Epithelial cell of proximal tubule (primary cell): ENCODE measurements at places on chromosomes 4 and X.

GRCh38 chr4:113222471-113222870, 173.0 kb downstream of the ANK2 start:
- DNase-seq, result no peak

GRCh38 chr4:132646186-132646585, 502.9 kb upstream of the PCDH10 start:
- DNase-seq, result no peak

GRCh38 chr4:764405-765169, 59.0 kb downstream of the PCGF3 start:
- no peak for DNase-seq

DNA sequence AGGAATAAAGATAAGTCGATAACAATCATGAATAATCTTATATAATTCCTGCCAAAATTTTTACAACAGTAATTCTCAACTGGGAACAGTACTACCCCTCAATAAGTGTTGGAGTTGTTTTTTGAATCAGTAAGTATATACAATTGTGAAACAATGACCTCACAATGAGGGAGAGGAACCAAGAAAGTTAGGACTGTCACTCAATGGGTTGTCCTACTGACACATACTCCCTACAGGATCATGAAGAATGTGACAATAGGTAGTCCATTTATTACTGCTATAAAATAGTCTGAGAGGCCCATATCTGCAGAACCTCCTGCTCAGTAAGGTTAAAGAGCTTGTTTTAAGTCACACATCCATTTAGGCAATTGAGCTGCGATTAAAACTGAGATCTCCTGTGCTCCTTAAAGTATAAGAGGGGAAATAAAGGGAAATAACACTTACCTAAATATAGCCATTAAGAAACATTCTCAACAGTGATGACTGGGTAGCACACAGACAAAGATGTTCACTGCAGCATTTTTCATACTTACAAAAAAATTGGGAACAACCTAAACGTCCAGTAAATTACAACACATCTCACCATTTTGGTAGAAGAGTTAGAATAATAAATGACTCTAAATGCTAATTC, 26.2 kb downstream of the FBXW7 start:
- DNase-seq, result no peak

DNA sequence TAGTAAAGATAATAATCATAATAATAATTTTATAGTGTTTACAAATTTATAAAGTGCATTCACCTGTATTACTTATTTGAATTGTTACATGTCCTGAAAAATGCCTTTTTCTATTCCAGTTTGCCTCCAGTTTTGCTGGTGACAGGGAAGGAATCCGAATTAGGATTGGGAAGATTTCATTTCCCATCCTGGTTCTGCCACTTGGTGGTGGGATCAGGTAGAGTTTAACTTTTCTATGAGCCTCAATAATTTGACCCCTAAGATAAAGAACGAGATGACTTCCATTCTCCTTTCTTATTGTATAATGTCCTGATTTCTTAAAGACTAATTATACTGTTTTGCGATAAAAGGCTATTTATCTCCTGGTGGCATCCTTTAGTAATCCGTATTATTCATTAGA, 1090.9 kb downstream of the RAPGEF2 start:
- DNase-seq, result no peak

- DNase-seq, result no peak
These were observed 25.7 kb downstream of the ARL9 start for GRCh38 chr4:56531149-56531770.

- no peak for DNase-seq
These were observed 26.2 kb downstream of the TMEM144 start for GRCh38 chr4:158236304-158237030.

DNA sequence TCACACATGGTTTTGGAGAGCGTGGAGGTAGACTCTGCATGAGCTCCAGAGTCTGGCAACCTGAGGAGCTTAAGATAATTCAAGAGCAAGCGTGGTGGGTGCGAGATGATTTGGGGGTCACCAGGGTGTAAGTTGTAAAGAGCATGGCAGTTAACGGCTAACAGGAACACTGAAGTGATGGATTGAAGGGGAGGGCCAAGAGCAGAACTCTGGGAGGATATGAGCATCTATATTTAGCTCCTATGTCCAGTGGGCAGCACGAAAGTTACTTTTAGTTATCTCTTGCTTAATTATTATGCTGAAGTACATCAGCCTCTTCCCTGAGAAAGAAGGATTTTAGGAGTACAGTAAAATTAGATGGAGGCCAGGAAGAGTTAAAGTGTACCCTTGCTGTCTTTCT, 231.9 kb upstream of the HAND2 start:
- DNase-seq, result no peak

DNA sequence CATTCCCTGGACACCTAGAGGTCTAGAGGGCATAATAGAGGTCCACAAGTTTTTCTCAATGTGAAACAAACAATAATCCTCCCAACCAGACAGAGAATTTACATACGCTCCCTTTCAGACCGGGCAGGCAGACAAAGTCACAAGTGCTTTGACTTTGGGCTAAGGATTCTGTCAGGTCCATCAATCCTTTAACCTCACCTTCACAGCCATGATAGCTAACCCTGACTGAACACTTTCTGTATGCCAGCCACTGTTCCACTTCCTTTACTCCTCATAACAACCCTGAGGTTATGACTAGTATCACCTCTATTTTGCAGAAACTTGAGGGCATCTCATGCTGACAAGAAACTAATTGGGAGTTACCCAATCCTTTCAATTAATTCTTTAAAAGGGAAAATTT, 118.8 kb upstream of the AFF2 start:
- DNase-seq, result no peak

DNA sequence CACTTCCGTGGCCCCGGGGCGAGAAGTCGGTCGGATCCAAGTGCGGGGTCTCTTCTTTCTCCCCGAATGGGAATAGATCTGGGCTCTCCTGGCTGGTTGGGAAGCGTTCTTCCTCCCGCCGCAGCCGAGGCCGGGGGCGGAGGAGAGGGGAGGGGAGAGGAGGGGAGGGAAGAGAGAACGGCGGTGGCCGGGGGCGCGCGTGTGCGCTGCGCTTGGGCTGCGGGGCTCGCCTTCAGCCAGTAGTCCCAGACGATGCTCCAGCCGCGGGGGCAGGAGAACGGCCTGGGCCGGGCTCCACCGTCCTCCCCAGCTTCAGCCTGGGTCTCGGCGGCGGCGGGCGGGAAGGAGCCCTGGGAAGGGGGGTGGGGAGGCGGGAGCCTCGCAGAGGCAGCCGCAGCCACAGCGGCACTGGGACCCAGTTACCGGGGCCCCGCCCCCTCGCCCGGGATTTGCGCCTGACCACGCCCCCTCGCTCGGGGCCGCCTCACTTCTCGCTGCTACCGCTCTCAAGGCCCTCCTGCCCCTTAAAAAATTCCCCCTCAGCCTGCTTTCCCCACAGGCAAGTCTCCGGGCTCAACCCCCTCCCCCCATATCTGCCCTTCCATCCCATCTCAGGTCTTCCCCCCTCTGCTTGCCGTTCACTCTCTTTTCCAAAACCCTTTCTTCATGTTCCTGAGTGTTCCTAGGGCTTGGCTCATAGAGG, at the start of gene FGD1:
TSS of gene FGD1 (minus strand) at position 421 of the 703 bp plus-strand sequence. CDS start 802 bp downstream, outside the sequence.
- no peak for DNase-seq

DNA sequence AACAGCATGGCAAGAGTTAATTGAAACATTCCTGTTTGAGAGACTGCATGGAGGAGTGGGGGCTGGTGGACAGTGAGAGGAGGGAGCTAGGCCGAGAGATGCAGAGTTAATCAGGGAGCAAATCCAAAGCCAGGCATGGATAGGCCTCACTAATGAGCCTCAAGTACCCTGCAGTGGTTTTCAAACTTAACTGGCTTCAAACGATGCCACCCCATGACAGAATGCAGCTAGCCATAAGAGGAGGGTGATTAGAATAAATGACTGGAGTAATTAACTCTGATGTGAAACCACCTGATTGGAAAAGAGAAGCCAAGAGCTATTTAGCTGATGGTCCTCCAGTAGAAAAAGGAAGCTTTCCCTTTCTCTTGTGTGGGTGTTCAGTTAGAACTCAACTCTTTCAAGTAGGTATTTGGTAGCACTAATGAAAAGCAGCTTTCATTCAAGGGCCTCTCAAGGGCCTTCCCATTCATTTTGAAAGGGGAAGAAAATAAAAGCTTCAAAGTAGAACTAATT, 215.4 kb upstream of the MAB21L2 start:
- no peak for DNase-seq

- no peak for DNase-seq
These were observed 797 bp downstream of the PKD2 start for GRCh38 chr4:88008122-88008742.

GRCh38 chr4:167079762-167080161, 154.5 kb downstream of the SPOCK3 start:
- no peak for DNase-seq

DNA sequence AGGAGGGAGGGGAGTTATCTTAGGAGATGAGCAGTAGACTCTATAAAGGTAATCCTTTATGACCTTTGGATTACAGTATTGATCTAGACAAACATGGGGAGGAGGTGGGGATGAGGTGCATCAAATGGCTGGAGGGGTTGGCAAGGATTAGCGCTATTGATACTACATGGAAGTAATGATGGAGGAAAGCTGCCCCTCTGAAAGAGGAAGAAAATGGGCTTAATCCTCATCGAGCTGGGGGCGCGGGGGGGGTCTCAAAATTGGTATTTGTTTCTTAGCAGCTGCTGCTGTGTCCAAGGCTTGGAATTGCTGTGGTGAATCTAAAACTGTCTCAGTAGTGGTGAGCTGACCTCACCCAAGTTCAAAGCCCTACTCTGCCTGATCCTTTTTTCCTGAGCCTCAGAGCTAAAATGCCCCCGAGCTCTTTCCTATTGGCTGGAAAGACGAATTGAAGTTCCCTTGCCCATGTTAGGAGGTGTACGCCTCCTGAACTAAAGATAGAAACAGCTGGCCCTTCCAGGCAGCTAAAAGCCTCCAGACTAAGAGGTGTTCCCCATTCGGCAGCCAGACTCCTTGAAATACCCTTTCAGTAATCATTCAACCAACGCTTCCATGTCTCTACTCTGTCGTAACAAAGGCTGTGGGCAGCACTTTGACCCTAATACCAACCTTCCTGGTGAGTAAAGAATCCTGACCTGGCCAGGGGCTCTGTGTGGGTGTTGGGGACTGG, at the start of gene ITGB1BP2:
TSS of gene ITGB1BP2 (plus strand) at position 556 of the 730 bp plus-strand sequence. CDS start at position 613, 57 bp downstream.
- peak; percentile 20 for DNase-seq

DNA sequence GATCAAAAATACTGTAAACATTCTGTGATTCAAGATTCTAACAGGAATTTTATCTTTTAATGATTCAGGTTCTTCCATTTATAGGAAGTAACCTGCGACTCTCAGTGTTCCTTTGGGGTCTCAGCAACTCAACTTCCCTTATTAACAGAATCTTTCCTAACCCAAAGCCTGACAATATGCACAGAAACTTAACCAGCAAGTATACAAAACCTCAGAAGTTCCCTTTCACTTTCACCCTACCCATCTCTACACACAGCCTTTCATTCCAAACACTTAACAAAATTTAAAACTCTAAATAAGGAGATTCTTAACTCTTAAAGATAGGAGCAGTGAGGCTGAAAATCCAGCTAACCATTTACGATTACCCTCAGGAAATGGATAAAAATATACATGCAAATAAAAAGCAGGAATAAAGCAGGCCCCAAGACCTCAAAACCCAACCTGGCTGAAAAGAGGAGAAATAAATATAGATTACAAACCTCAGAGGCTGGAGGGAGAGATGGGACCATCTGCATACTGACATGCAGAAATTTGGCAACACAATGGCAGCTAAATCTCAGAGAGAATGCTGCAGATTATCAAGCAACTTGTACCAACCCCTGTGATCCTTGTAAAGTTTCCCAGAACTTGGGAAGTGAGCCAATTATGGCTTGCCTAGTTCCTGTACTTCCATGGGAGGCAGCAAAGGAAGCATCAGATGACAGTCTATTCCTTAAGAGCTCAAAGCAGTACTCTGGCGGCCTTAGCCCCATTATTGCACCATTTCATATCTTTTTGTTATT, 101.0 kb downstream of the ATP11C start:
- DNase-seq, result no peak

DNA sequence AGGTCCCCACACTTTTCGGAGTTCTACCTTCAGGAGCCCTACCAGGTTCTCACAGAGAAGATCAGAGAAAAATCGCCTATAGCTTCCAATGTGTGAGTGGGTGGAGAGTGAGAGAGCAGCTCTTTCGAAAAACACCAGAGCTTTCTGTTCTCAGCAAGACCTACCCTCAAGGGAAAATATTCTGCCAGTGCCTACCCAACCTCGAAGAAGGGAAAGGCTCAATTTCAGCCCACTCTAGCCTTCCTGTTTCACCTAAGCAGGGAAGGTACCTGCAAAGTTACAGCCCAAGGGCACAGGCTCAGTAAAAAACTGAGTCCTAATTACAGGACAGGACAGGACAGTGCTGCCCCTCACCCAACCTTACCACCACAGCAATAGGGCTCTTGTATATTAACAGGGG, 104.0 kb upstream of the WDR17 start:
- no peak for DNase-seq

DNA sequence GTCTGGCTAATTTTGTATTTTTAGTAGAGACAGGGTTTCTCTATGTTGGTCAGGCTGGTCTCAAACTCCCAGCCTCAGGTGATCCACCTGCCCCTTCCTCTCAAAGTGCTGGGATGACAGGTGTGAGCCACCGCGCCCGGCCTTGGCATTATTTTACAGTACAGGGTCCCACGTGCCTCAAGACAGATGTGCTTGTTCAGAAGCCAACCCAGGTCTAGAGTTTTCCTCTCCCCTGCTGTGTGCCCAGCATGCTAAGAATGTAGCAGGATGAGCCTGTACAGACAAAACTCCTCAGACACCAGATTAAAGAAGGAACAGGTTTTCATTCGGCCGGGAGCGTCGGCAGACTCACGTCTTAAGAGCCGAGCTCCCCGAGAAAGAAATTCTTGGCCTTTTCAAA, 42.2 kb downstream of the CRLF2 start:
- no peak for DNase-seq

DNA sequence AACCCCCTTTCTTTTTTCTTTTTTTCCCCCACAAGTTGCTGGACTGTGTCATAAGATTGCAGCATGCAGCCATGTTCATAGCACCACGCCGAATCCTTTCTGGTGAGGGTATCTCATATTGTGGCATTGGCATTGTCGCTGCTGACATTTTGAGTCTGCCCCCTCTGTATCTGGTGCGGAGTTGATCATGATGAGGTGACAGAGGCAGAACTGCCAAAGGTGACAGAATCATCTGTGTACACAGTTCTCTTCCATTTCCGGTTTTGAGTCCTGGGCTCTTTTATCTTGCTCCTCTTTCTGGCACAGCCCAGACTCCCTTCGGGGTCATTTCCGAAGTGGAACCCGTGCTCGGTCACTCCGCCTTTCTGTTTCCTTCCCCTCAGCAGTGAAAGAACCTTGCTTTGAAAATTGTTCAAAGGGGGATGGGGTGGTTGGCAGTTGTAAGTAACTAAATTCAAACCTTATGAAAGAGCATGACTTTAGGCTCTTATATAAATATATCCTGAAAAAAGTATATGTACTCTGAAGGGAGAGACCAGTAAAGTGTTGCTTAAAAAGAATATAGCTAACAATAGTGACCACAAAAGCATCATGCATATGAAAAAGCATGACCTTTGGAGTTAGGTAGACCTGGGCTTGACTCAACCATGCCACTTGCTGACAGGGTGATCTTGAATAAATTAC, 55.0 kb upstream of the BMP2K start:
- DNase-seq, result no peak

DNA sequence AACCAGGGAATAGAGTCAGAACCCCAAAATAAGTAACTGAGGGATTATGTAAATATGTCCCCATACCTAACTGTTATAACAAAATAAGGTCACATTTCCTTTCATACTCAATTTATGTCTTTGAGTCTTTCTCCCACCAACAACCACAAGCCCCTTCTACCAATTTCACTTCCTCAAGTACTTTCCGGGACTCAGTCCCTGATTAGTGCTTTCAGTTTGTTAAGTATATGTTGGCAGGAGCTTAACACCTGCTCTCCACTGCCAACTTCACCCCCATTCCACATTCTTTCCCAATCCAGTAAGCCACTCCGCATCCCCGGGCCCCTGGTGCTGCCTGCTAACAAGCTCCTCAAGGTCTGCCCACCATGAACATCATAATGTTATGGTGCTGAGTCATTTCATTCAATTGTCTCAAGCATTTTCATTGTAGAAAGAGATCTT, 71.3 kb upstream of the SPRY1 start:
- no peak for DNase-seq
